ENCODE measurements at places on chromosomes 1 and 21.

DNA sequence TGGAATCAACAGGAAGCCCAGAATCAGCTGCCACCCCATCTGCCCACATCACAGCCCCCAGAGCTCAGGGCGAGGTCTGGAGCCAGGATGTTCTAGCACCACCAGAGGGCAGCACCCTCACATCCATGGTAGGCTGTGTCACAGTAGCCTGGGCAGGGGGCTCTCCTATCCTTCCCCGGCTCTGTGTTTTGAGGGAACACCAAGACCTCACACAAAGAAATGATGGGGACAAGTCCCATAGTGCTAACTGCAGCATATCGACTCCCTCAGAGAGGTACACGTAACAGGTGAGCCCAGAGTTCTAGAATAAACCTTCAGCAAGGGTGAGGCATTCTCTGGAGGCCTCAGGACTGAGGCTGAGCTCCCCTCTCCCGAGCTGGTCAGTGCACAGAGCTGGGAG lies 2.3 kb upstream of the KCNC4 start:
- DNase-seq = no peak

GRCh38 chr1:208542309-208542708 lies 298.1 kb upstream of the PLXNA2 start:
- DNase-seq = no peak

GRCh38 chr1:43541141-43541540 lies 10.5 kb downstream of the PTPRF start:
- DNase-seq = no peak

DNA sequence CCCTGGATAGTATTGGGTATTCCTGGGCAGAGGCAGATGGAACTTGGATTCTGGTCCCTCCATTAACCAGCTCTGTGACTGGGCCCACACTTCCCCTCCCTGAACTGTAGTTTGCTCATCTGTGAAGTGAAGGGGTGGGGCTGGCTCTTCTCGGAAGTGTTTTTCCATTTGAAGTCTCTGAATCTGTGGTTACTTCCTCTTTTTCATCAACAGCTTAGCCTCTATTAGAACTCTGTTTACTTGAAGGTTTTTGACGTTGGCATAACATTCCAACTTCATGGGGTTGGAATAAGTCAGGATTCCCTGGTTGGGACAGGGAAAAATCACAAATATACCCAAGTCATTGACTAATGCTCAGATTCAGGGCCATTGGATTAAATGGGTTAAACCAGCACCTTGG lies 3.6 kb downstream of the KIAA0040 start:
- no peak for DNase-seq

GRCh38 chr21:40335704-40336103 lies 468.5 kb downstream of the PCP4 start:
- no peak for DNase-seq

- DNase-seq = no peak
Observed at GRCh38 chr1:247173431-247173830, 1.6 kb upstream of the ZNF124 start.

GRCh38 chr1:55519937-55520683 lies 304.9 kb upstream of the USP24 start:
- no peak for DNase-seq

DNA sequence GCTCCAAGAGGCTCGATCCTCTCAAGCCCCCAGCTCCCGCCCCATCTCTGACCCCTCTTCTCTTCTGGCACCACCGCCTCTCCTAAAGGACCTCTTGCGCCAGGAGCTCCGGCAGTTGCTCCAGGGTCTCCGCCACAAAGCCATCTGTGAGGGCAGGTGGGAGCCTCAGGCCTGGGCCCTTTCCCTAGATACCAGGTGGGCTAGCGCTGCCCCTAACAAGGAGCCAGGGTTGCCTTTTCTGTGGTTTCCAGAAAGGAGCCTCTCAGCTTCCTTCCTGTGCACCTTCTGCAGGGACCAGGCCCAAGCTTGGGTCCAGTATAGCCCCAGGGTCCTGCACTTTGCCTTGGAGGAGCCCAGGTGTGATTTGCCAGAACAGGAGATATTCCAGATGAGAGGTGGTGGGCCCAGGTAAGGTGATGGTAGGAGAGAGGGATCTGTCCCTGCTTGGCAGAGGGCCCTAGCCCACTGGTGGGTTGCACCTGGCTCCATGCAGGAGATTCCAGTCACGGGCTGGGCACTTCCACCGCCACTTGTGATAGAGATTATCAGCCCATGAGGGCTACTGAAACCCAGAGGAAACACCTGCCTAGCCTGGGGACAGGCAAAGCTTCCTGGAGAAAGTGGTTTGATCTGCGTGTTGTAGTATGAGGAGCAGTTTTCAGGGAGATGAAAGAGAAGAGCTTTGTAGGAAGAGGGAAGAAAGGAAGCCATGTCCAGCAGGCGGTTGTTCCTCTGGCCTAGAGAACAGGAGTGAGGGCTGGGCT lies 1.0 kb downstream of the CCDC24 start:
- no peak for DNase-seq

DNA sequence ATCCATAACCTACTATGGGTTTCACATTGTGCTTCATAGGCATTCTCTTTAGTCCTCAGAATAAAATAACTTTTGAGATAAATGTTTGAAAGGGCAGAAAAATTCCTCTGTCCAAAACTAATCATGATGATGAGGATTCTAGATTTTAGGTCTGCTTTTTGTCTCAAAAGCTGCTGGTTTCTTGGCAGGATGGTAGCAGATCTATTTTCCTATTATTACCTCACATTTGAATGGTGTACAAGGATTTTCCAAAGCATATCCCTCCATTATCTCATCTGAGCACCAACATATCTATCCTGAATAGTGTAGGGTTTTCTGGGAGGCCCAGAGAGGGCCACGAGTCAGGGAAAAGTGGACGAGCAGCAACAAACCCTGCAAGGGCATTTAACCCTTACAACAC lies 201.9 kb downstream of the PLPP3 start:
- DNase-seq = no peak

Measured in cortex of kidney (tissue), 1 donor.